ENCODE measurements at places on chromosomes 12 and 14.
A peak's percentile ranks its signal among the peaks of the same experiment; 100 is the strongest.

- no peak for DNase-seq
These were observed 1.3 kb downstream of the TRAF3 start for GRCh38 chr14:102778338-102779083.

- DNase-seq = peak; percentile 85
These were observed 1.6 kb downstream of the CRIP2 start for GRCh38 chr14:105476097-105476830.

- no peak for DNase-seq
These were observed 68.6 kb downstream of the CHGA start for GRCh38 chr14:92991536-92991935.

- no peak for DNase-seq
These were observed 155.5 kb upstream of the KRR1 start for GRCh38 chr12:75666939-75667334.

DNA sequence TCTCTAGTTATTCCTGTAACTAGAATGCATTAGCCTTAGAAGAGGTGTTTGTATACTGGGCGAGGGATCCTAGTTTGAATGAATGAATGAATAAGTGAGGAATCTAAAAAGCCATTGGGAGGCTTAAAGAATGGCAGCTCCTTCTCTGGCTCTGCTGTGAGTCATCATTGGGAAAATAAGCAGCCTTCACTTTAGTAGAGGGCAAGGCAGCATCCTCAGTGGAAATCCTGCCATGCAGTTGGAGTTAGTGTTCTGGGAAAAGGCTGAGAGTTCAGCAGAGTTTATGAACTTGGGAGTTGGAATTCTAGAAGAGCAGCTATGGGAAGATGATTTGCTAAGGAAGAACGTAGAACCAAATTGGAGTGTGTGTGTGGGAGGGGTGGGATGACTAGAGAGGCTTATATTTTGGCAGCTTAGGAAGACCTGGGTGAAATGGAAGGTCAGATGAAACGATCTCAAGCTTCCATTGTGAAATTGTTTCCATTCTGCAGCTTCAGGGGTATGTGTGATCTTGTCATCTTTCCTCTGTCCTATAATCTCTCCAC lies 120.8 kb downstream of the PTCSC3 start:
- no peak for DNase-seq

DNA sequence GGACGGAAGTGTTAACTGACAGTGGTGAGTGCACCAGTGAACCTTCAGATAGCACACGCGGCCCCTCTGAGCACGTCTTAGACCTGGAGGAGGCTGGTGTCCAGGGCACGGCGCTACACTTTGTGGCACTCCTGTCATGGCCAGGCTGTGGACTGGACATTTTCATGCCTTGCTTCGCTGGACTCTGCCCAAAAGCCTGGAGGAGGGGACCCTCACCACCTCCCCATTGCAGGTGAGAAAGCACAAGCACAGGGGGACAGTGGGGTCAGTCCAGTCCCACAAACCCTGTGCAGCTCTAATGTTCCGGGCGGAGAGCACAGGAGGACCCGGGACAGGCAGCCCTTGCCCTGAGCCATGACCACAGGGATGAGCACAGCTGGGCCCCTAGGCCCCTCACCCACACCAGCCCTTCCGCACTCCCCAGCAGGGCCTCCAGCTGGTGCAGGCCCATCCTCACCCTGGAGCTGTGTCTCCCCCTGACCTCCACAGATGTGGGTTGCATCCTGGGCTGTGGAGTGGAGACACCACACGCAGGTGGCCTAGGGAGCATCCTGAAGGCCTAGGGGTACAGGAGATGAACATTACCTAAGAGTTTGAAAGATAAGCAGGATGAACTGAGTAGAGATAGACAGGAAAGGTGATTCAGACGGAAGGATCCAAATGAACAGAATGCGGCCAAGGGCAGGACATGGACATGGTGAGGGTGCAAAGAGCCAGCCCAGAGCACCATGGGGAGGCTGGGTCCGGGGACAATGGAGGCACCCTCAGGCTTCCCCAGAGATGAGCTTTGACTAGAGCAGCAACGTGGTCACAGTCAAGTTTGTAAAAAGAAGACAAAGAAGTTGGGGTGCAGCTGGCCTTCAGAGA lies 132.8 kb downstream of the BCL11B start:
- no peak for DNase-seq

DNA sequence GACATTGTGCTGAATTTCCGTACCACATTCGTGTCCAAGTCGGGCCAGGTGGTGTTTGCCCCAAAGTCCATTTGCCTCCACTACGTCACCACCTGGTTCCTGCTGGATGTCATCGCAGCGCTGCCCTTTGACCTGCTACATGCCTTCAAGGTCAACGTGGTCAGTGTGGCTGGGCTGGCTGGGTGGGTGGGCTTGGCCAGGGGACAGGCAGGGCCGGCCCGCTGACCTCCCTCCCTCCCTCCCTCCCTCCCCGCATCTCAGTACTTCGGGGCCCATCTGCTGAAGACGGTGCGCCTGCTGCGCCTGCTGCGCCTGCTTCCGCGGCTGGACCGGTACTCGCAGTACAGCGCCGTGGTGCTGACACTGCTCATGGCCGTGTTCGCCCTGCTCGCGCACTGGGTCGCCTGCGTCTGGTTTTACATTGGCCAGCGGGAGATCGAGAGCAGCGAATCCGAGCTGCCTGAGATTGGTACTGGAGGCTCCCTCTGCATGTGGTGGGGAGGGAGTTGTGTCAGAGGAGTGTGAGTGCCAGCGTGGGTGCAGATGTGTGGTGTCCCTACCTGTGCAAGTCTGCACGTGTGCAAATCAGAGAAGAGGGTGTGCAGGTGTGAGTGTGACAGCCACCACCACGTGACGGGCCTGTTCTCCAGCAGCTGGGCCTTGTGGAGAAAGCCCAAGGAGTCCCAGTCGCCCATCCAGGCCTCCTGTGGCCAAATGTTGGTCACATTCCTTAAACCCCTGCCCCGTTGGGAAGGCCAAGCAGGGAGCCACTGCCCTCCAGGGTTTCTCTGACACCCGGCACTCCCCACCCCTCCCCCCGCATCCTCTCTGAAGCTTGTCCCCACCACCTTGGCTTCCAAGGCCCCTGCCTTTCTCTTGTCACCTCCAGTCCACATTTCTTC lies 5.3 kb downstream of the KCNH3 start:
- no peak for DNase-seq

DNA sequence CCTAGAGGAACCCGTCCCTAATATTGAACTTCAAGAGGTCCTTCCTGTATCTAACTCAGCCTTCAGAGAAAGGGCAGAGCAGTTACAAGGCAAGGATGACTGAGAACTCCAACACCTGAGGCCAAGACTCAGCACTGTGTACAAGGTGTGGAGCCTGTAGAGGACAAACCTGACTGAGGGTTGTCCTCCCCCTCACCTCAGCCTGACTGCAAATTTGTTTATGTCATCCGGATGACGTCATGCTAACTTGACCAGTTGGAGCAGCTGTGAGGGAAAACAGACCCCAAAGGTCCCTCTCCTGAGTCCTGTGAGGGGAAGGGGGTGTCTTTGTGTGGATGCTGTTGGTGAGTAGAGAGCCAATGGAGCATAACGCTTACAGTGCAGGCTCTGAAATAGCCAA lies 4.3 kb downstream of the CRACR2A start:
- no peak for DNase-seq

DNA sequence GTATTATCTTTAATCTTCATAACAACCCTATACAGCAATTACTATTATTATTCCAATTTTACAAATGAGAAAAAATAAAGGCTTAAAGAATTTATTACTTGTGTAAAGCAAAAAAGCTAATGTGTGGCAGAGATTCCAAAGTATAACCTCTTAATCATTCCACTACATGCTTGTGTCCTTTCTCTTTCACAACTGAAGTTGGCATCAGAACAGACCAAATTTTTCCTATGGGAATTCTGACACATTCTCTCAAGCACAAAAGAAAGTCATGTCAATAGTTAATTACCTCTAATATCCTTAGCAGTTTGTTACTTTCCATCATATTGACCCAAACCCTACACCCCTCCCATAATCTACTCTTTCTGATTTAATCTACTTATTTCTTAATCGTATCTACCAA lies 86.7 kb downstream of the BCL2L14 start:
- DNase-seq = no peak

- no peak for DNase-seq
These were observed 233.2 kb downstream of the MDGA2 start for GRCh38 chr14:47442211-47442610.

DNA sequence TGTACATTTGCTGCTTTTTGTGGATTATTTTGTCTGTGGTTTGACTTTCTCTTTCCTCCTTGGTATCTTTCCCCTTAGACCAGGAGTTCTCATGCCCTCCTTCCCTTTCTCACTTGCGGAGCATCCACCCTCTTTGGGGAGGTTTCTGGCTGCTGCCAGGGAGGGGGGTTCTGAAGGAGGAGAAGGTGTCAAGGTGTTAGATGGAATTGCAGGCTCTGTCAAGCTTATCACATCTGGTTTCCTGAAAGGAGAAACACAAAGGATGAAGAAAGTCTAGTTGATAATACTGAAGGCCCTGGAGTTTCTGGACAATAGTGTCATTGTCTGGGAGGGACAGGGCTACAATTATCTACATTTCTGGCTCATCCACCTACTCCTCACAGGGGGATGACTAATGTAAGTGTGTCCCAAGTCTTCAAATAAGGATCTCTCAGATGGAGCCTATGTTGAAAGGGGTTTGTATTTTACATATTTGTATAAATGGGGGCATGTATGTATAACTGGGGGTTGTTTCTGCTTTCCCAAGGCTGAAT lies 217.3 kb upstream of the CCDC196 start:
- DNase-seq = no peak

- DNase-seq = no peak
These were observed 112.0 kb downstream of the EPS8 start for GRCh38 chr12:15677228-15677627.

- no peak for DNase-seq
These were observed 688 bp downstream of the ZNF26 start for GRCh38 chr12:132986885-132987225.

GRCh38 chr14:102008891-102009290 lies 44.5 kb downstream of the DYNC1H1 start:
- no peak for DNase-seq

DNA sequence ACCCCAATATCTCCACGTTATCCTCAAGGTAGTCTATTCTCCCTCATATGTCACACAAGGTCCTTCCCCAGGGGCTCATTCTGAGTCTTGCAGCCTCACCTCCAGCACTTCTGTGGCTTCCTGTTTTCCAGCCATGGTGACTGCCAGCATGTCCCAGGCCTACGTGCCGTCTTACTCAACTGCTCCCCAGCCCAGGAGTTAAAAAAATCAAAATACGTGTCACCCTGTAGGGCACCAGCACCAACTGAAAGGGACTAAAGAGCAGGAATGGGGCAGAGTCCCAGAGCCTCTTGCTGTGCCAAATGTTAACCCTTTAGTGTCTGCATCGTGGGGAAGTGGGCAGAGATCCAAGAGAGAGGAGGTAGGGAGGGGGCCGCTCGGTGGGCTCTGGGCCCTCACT lies 37.0 kb upstream of the MED13L start:
- DNase-seq = no peak

- DNase-seq = peak; percentile 49
These were observed at the start of gene CHST11 for GRCh38 chr12:104456417-104456949. Gene CHST11 (plus strand): TSS chr12:104456948.

All from substantia nigra (tissue), 51 donors.